Osteoblast (primary cell): ENCODE measurements at places on chromosomes 2 and 18. TPM values are rescaled to one million over a fixed set of nuclear protein-coding genes. Genes with fewer than 3 reads are reported as not detected.

MOGAT1 gene
- not detected in 2 replicates for total RNA-seq

TMEM18 gene
- 15.0 and 15.9 TPM in 2 replicates for total RNA-seq

UGT1A8 gene
- total RNA-seq: not detected in 2 replicates

SERPINB11 gene
- not detected in 2 replicates for total RNA-seq

FN1 gene
- total RNA-seq: 18,025 and 18,800 TPM in 2 replicates

GRCh38 chr2:197878792-197879191, 74.4 kb downstream of the PLCL1 start:
- no peak for DNase-seq

DNA sequence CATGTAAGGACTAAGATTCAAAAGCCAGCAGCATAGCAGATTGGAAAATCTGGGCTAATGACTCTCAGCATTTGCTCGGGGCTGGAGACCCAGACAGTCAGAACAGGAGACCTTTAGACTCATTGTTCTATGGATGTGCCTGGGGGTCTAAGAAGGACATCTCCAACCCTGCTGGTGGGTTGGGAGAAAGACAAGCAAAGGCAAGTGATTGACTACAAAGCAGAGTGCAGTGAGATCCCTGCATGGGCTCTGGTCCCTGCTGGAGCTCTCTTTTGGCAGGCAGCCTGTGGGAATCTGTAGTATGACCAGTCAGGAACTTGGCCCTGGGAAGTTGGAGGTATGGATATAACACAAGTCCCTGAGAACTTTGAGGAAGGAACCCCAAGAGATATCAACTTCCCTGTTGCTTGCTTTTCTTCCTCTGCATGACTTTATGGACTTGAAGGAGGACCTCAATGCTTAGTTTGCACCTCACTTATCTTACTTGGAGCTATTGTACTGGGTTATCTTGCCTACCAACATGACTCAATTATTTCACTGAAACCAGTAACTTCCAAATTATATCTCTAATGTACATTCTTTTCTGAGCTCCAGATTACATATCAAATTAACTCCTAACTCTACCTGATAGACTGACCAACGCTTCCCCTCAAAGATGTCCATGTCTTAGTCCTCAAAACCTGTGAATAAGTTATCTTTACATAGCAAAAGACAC, 236.0 kb downstream of the CYRIA start:
- DNase-seq: no peak

- DNase-seq: no peak
Observed at GRCh38 chr2:216375286-216375685, 3.0 kb upstream of the MARCHF4 start.

- DNase-seq: no peak
Observed at GRCh38 chr2:189300916-189301315, 121.4 kb upstream of the COL5A2 start.

GRCh38 chr18:38664929-38665328, 1099.3 kb upstream of the CELF4 start:
- DNase-seq: no peak

- DNase-seq: no peak
Observed at GRCh38 chr2:66324356-66324755, 110.6 kb upstream of the MEIS1 start.

GRCh38 chr18:48754993-48755473, 195.7 kb downstream of the SMAD7 start:
- DNase-seq: no peak

DNA sequence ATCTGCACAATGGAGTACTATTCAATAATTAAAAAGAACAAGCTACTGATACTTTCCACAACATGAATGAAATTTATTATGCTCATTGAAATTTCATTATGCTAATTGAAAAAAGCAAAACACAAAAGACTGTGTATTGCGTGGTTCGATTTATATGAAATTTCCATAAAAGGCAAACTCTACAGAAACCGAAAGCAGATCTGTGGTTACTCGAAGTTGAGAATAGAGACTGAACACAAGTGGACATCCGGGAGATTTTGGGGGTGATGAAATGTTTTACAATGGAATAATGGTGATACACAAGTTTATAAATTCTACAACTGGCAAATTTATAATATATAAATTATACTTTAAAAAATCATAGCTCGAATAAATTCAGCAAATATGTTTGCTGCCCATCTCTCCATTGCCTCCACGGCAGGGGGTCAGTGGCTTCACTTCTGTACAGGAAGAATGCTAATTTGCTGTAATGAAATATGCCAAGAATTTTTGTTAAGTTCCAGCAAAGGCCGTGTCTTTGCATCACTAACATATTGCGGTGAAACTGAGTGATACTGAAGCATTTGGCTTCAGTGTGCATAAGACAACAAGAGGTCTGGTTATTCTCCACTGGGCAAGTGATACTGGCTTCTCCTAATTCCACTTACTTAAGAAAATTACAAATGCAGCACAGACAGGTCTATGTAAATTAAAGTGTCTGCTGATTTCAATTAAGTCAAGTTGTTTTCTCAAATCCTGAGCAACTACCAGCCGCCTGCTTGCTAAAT, 96.7 kb downstream of the TMEM163 start:
- no peak for DNase-seq

DNA sequence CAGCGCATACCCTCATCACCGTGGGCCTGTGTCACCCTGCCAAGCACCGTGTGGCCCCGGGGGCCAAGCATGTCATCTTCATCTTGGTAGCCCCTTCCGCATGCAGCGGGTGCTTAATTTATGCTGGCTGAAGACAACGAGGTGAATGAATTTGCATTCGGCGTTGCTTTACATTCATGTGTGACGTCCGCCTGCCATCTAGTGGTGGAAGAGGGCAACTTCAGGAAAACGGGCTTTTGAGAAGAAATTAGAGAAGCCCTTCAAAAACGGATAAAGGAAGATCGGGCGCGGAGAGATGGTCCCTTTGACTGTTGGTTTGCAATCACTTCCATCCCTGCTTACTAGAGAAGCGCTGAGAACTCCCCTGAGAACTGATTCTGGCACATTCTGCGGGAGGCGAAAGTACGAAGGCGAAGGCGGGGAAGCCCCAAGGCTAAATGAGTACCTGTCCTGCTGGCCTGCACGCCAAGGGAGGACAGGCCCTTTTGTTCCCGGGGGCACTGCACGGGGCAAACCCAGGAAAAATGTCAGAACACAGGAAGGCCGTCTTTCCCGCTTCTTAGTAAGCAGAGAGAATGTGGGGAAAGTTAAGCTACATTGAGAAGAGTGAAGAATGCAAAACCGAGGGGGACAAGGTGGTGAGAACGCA, 145.9 kb downstream of the ZNF516 start:
- peak; percentile 96 for DNase-seq

DNA sequence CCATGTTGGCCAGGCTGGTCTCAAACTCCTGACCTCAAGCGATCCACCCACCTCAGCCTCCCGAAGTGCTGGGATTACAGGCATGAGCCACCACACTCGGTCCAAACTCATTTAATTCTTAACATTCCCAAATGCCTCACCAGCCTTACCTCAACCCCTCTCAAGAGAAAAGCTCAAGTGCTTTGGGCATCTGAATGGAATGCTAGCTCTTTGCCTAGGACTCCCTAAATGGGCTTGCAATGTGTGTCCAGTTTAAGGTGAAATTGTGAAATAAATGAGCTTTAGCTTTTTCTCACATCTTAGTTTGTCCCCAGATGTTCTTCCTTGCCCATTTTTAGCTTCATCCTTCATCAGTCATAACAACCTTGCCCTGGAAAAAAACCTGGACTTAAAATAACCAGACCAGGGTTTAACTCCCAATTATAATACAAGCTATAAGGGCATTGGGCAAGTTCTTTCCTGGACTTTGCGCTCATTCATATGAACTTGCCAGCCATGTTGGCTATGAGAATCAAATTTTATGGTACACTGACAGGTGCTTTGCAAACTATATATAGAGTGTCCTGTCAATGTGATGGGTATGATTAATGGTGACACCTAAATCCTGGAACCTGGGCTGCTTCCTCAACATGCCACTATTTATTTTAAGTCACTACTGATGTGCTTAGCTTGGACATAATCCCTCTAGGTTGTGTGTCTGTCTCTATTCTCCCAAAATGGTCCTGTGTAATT, 95.1 kb upstream of the SERPINE2 start:
- DNase-seq: no peak

DNA sequence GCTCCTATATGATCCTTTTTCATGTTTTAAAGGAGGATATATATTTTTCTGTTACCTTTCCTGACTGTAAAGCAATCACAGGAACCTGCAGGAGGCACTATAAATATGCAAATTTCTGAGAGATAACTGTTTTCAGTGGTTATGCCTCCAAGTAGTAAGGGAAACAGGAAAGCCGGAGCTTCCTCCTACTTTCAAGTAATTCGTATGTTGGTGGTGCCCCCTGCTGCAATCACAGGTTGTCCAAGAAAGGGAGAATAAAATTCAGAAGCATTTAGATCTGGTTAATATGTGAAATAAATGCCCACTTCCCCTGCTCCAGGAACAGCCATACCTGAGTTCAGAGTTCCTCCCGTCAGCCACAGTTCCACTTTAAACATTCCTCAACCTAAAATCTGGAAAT, 12.0 kb upstream of the BCL11A start:
- no peak for DNase-seq

DNA sequence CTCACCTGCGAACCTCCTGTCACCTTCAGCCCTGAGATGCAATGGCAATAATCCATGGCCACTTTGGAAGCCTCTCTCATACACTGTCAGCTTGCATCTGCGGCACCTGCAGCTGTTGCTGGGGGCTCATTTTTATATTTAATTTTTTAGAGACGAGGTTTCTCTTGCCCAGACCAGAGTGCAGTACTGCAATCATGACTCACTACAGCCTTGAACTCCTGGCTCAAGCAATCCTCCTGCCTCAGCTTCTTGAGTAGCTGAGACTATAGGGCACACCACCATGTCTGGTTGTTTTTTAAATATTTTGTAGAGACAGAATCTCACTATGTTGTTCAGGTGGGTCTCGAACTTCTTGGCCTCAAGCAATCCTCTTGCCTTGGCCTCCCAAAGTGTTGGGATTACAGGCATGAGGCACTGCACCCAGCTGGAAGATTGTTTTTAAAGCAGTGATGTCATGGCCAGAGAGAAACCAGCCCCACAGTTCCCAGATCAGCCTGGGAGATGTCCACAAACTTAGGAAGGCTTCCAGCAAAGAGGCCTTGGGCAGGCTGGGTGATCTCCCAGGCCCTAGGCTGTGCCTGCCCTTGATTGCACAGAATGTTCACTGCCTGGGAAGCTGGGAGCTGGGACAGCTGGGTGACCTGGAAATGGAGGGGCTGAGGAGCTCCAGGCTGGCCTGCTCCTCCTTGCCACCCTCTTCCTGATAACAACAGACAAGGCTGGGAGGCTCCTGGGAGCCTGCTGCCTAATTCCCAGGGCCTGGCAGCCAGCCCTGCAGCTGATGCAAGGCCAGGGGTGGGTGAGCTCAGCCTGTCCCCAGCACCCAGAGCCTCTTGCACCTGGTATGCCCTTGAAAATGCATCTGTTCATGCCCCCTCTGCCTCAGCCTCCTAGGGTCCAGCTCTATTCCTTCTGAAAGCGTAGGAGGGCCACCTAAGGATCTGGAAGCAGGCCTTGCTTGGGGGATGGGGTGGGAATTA, 27.1 kb downstream of the SH2D6 start:
- no peak for DNase-seq

DNA sequence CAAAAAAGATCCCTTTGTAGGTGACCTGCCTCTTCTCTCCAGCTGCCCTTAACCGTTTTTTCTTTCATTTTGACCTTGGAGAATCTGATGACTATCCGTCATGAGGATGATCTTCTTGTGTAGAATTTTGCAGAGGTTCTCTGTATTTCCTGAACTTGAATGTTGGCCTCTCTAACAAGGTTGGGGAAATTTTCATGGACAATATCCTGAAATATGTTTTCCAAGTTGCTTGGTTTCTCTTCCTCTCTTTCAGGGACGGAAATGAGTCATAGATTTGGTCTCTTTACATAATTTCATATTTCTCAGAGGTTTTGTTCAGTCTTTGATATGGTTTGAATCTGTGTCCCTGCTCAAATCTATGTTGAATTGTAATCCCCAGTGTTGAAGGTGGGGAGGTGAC, 34.0 kb downstream of the ZC3H8 start:
- DNase-seq: no peak
